ENCODE measurements at places on chromosomes 5 and 9.

- no peak for DNase-seq
These were observed 1.3 kb upstream of the SLC2A8 start for GRCh38 chr9:127395497-127396252.

DNA sequence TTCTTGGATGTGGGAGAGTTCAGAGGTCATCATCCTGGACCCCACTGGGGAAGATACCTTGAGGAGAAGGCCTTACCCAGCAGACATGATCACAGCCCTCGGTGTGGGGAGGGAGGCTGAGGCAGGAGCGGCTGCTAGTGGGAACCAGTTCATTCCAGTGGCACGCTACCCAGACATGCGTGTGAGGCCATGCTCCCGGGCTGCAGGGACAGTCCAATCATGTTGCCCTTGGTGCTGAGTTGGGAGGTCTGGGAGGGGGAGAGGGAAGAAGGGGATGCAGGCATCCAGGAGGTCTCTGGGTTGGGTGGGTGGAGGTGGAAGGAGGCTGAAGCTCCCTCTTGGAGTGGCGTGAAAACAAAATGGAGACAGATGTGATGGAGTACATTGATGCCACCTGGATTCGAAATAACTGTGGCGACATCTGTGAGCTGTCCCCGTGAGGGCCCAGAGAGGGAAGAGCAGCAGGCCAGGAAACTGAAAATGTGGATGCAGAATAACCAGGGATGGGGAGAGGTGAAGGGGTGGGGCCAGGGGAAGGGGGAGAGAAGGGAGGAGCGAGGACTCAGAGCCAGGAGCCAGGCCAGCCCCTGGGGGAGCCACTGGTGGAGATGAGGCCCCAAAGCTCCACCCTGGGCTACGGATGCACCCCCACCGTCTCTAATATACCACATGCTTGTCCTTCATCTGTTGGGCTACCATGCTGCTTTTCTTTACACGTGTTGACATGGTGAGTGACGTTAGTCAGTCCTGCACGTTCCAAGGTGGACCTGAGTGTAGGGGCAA is 16.2 kb downstream of the NDUFS6 start:
- DNase-seq, result no peak

DNA sequence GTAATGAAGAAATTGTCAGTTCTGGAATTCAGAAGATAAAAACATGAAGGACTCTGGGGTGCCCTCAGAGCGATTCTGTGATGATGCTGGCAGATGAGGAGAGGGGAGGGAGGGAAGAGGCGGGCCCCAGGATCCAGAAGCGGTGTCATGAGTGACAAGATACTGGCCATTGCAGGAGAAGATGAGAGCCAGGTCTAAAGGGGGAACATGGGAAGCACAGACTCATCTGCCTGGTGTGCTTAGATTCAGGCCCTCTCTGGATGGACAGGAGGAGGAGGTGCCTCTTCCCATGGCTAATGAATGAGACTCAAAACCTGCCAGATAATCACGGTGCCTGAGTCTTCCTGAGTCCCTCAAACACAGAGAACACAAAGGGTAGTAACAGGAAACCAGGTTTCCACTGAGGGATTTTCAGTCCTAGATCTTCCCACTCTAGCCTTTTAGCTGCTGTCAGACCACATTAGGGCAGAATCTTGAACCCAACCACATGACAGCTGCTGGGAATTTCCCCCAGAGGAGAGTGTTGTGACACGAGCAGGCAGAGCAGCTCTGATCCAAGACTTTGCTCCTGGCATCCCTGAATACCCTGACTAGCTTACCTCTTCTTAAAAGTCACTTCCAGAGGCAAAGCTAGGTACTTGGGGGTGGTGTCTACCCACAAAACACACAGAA is 28.2 kb upstream of the HSPA9 start:
- peak; percentile 37 for DNase-seq

DNA sequence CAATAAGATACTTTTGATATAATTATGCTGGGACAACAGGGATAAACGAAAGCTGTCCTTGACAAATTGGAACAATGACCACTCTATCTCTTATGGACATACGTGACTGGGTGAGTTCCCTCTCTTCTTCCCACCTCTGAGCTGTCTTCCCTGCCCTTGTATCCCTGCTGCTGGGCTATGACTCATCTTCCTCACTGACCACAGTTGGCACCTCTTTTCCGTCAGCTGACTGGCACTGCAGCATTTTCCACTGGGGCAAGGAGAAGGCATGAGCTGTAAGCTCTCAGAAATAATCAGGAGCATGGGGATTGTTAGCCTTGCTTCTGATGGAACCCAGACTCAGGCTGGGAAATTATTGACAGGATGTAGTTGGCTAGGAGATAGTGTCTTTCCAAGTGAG is 48.7 kb downstream of the PCSK1 start:
- DNase-seq, result no peak

- DNase-seq, result no peak
These were observed 44.4 kb downstream of the MUSK start for GRCh38 chr9:110712955-110713354.

GRCh38 chr5:99331061-99331460 is 402.3 kb upstream of the CHD1 start:
- DNase-seq, result no peak

All from activated CD4-positive, alpha-beta T cell treated with anti-CD3 and anti-CD28 coated beads, Interleukin-2, amount 50 U/mL, for 48 hours (primary cell).